ENCODE measurements at places on chromosomes 11 and 22.

DNA sequence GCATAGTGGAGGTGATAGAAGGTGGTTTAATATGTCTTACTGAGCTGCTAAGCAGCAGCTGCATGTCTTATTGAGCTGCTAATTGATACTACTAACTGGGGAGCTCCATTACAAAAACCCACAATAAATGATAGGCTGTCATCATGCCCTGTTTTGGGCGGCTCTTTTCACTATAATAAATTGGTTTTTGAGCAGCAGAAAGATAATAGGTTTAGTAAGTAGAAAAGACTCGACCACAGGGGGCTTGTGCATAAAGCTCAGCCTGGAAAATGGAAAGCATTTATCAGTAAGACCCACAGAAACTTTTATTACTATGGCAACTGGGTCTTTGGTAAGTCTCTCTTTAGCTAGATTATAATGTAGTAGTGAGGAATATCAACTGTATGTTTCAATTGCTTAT is 117.6 kb downstream of the LDLRAD3 start:
- DNase-seq, result peak; percentile 37

DNA sequence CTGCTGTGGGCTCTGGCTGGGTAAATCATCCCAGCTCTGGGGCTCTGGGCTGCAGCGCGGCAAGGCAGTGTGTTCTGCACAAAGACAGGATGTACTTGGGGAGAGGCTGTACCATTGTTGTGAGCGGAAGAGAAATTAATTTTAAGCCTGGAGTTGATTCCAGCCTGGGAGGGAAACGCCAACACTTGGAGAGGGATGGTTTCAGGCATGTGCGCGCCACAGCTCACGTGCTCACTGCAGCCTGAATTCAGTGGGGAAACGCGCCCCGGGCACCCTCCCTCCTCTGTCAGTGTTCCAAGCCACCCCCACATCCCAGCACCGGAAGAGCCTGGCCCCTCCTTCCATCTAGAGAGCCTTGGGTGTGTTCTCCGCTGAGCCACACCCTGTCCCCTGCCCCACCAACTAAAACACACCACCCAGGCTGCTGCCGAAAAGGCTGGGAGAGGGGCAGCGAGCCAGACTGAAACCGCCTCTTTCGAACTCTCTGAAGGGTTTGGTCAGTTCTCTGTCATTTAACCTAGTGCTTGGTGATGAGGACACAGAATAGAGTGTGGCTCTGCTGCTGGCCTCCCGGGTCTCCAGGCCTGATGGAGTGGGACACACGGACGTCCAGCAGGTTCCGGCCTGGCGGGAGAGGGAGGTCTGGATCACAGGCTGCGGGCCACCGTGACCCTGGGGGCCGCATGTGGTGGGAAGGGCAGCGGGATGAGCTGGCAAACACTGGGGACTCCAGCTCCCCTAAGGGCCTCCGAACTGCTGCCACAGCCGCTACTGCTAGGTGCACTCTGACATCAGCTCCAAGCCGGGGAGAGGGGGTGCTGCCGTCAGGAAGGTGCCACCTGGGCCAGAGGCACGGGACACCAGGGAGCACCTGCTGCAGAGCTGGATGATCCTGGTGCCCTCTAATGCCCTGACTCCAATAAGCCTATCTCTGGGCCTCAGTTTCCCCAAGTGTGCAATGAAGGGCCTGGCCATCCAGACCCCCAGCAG is 230.8 kb downstream of the CTTN start:
- DNase-seq, result peak; percentile 42

DNA sequence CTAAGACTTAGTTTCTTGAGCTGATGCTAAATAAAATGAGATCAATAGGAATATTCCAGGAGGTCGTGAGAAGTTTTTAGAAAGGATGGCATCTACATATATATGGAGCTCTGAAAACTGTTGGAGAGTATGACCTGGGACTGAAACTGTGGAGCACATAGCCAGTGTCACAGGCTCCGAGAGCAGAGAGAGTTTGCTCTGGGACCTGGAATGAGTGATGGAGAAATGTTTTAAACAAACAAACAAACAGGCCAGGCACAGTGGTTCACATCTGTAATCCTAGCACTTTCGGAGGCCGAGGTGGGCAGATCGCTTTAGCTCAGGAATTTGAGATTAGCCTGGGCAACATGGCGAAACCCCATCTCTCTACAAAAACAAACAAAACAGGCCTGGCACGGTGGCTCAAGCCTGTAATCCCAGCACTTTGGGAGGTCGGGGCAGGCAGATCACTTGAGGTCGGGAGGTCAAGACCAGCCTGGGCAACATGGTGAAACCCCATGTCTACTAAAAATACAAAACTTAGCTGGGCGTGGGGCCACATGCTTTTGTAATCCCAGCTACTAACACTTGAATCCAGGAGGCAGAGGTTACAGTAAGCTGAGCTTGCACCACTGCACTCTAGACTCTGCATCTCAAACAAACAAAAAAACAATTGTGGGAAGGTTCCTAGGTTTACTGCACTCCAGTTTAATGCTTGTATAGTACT is 67.1 kb downstream of the SLC35F2 start:
- DNase-seq, result no peak

- DNase-seq, result no peak
Observed at GRCh38 chr11:48029681-48030290, 49.4 kb downstream of the PTPRJ start.

GRCh38 chr11:99257131-99257530 is 236.4 kb downstream of the CNTN5 start:
- no peak for DNase-seq

All from COR-L47 (cell line).